ENCODE measurements at places on chromosomes 12 and 14.

DNA sequence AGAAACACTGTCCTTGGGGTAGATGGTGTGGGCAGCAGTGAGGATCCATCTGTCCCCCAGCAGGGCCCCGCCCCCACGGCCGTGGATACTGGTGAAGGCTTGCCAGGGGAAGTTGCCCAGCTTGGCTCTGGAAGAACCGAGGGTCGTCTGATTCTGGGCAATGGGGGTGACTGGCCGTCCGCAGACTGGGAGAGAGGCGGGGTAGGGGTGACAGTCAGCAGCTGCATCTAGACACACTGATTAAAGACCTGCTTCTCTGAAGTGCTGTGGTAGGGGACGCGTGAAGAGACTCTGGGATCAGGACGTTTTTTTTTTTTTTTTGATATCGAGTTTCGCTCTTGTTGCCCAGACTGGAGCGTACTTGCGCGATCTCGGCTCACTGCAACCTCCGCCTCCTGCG lies 4.7 kb upstream of the C1R start:
- no peak for DNase-seq

- no peak for DNase-seq
Measured at GRCh38 chr14:24269910-24270536, 1.4 kb downstream of the RABGGTA start.

DNA sequence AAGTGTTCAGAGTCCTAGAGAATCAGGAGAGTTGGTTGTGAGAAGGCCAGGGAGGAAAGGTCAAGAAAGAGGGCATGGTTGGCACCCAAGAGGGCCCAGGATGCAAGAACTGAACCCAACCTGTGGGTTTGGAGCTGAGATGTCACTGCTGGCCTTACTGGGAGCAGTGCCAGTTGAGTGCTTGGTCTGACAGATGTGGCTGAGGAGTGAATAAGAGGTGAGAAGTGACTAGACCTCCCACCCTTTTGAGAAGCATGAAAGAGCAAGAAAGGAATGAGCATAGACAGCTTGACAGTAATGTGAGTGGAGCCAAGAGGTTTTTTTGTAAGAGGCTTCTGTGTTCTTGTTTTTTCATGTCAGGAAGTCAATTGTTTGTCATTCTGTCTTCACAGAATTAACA lies 95.3 kb downstream of the FGD4 start:
- no peak for DNase-seq

DNA sequence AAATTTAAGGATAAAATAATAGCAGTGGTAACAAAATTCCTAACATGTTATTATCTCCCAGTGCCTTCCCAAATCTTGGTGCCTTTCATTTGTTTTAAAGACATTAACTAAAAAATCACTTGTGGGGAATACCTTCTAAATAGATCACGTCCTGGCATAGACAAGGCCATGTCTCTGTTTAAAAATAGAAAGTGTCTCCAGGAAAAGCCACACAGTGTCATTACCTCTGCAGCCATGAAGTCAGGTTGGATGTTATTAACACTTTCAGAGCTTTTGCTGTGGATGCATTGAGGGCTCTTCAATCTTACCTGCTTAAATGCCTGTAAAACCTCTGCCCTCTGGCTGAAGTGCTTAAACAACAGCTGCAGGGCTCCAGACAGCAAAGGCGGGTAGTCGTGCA lies 211.1 kb downstream of the ITPR2 start:
- DNase-seq = no peak

- no peak for DNase-seq
Measured at GRCh38 chr12:92139634-92140150, 6.0 kb downstream of the BTG1 start.

GRCh38 chr12:92292016-92292415 lies 146.4 kb upstream of the BTG1 start:
- DNase-seq = no peak

GRCh38 chr14:35631071-35631805 lies 97.3 kb downstream of the INSM2 start:
- no peak for DNase-seq

GRCh38 chr12:103589517-103589916 lies 2.4 kb downstream of the STAB2 start:
- no peak for DNase-seq

GRCh38 chr14:56789955-56790354 lies 20.3 kb downstream of the OTX2 start:
- no peak for DNase-seq

DNA sequence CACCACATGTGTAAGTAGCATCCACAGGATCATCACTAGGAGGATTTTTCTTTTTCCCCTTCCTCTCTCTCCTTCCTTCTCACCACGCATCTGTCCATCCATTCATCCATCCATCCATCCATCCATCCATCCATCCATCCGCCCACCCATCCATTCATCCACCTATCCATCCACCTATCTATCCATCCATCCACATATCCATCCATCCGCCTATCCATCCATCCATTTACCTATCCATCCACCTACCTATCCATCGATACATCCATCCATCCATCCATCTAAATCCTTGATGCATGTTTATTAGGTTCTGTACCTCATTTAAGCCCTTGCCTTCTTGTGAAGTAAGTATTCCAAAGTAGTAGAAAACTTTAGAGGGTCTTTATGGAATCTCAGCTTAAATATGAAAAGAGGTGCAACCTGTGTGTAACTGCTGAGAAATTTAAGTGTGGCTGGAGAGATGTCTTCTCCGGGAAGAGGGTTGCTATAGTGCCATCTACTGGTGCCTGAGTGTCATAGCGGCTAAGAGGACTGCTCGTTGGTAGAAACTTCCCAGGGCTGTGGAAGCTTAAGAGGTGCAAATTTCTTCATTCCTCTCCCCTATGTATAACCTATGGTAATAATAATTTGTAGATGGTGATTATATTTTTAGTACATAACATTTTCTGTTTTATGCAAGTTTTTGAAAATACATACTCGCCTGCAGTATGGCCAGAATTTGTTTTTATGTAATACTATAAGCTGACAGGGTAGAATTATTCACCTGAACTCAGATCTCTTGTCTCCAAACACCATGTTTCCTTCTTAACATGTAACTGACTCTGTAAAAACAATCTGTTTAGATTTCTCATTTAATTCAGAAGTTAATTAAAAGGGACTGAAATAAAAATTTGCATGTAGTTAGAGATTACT lies 46.0 kb downstream of the MYO1H start:
- DNase-seq = no peak

- DNase-seq = no peak
Measured at GRCh38 chr12:23550753-23551152, 398.7 kb downstream of the SOX5 start.

DNA sequence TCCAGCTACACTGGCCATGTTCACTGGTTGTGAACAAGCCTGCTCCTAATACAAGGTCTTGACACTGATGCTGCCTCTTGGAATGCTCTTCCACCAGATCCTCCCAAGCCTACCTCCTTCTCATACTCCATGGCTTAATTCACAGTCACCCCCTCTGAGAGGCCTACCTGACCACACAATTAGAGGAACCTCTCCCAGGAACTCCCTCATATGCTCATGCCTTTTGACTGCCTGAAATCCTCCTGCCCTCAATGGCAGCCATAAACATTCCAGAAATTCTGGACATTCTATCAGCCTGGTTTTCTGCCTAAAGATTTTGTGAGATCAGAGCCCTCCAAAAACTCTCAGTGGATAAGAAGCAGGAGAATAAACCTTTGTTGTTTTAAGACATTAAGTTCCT lies 340.2 kb downstream of the C12orf75 start:
- no peak for DNase-seq

- no peak for DNase-seq
Measured at GRCh38 chr14:36724162-36724561, 62.5 kb downstream of the PAX9 start.

GRCh38 chr12:31876568-31877424 lies 82.4 kb upstream of the RESF1 start:
- DNase-seq = no peak

DNA sequence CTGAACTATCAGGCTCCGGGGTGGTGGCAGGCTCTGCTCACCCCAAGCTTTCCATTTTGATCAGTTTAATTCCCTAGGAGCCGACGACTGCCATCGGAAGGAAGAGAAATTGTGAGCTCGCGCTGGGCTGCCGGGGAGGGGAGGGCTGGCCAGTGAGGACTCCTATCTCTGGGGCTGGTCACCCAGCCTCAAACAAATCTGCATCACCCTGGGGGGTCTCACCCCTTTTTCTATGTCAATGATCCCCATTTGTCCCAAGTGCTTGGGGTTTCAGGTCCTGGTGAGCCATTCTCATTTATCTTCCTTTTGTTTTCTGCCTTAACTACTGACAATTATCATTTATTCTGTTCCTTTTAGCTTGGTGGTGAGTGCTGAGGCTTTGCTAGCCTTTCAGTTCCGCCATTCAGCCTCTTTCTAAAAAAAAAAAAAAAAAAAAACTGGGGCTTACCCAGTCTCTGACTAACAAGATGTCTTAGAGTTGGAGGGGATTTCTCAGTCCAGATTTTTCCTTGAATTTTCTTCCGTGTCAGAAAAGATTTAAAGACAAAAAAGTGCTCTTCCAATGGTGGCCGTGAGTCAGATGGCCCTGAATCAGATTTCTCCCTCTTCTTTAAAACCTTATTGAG lies 22.8 kb upstream of the USP44 start:
- no peak for DNase-seq

Data from substantia nigra (tissue), 51 donors.